ENCODE measurements at places on chromosomes 16 and 17.

GRCh38 chr16:86296256-86296655 lies 214.1 kb upstream of the FOXF1 start:
- DNase-seq = no peak

GRCh38 chr17:31101943-31102342 lies 7.2 kb downstream of the NF1 start:
- no peak for DNase-seq

DNA sequence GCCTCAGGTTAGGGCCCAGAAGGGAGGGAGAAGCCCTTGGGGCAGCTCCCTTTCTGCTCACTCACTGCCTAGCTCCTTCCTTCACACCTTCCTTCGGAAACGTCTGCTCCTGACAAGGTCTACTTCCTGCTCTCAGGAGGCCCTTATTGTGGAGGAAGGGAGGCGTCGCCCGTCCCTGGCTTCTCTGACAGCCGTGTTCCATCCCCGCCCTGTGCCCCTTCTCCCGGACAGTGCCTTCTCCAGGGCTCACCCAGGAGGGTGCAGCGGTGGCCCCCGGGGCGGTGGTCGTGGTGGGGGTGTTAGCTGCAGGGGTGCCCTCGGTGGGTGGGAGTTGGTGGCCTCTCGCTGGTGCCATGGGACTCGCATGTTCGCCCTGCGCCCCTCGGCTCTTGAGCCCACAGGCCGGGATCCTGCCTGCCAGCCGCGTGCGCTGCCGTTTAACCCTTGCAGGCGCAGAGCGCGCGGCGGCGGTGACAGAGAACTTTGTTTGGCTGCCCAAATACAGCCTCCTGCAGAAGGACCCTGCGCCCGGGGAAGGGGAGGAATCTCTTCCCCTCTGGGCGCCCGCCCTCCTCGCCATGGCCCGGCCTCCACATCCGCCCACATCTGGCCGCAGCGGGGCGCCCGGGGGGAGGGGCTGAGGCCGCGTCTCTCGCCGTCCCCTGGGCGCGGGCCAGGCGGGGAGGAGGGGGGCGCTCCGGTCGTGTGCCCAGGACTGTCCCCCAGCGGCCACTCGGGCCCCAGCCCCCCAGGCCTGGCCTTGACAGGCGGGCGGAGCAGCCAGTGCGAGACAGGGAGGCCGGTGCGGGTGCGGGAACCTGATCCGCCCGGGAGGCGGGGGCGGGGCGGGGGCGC lies 231.9 kb downstream of the SEC14L1 start:
- DNase-seq = peak; percentile 60

DNA sequence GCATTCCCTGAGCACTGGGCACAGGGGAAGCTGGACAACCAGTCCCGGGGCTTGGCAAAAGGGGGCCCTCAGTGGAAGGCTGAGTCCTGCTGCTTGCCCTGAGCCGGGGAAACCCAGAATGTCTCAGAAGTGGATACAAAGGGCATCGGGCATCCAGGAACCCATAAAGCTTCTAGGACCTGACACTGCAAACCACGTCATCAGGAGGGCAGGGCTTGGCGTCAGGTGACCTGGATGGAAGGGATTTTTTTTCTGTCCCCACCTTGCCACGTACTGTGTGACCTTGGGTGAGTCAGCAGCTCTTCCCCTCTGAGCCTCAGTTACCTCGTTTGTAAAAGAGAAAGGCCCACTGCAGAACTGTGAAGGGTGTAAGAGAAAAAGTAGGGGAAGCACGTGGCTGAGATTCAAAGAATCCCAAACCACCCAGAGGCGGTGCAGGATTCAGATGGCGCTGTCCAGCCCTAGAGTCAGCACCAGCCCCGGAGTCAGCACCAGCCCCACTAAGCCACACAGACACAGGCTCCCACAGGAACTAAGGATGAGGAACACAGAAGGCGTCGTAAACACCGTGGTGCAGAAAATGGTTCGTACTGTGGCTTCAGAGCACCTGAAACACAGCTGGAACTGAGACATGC lies 53.7 kb downstream of the C16orf95 start:
- DNase-seq = no peak

DNA sequence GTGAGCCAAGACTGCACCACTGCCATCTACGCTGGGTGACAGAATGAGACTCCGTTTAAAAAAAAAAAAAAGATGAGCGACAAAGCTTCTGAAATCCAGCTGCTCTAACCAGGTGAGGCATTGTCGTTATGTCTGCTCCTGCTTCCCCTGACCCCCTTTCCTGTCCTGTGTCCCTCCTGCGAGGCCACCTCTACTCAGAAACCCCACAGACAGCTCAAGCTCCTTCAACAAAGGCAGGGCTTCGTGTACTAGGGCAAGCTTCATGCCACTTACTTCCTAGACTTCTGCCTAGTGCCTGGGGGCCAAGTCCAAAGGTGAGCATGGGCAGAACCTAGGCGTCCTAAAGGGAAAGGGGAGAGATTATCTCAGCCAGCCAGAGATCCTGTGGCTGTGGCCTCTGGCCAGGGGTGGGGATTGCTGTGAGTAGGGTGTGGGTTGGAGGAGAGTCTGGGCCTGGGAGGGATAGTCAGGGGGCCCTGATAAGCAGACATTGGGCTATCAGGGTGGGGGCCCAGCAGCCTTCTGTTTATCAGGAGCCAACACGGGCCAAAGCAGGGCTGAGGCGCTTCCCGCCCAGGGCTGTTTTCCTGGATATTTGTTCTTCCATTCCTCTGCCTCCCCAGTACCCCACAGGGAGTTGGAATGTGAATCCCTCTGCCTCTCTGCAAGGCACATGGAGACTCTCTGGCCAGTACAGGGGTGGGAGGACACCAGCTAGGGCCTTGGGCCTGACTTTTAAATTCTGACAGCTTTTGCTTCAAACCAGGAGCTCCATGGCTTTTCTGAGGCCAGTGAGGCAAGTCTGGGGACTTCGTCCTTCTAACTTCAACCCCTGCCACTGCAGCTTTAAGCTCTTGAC lies 10.4 kb downstream of the ERAL1 start:
- DNase-seq = no peak

GRCh38 chr17:48254896-48255295 lies 147.3 kb downstream of the SNX11 start:
- no peak for DNase-seq

- DNase-seq = no peak
Observed at GRCh38 chr17:55872374-55872773, 121.5 kb downstream of the PCTP start.

DNA sequence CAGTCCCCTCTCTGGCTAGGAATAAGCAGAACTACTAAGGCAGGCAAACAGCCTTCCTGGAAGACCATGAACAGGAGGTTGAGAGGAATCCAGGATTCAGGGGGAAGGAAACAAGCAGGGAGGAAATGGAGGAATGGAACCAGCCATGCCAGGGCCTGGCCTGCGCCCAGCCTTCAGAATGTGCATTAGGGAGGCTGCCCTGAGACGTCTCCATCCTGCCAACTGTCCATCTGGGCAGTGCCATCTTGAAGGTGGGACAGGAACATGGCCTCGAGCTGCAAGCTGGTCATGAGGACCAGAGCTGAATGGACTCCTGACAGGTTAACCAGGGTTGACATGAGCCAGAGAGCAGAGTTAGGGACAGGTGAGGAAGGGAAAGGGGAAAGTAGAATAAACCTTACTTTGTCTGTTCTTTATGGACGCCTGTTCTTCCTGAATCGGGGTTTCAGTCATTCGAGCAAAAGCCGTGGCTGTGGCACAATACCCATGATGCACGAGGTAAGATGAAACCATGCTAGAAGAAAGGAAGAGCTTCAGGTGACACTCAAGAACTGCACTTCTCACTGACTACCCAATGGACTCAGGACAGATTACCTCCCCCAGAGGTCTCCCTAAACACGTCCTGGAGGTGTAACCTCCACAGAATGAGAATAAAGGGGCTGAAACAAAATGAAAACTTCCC lies 12.1 kb upstream of the GFOD2 start:
- no peak for DNase-seq

- DNase-seq = no peak
Observed at GRCh38 chr17:9935408-9935807, 30.3 kb upstream of the RCVRN start.

- no peak for DNase-seq
Observed at GRCh38 chr17:6894206-6894528, 62.6 kb upstream of the TEKT1 start.
